ENCODE measurements at places on chromosomes 12 and 14. TPM values are rescaled to one million over a fixed set of nuclear protein-coding genes. Genes with fewer than 3 reads are reported as not detected.

DNA sequence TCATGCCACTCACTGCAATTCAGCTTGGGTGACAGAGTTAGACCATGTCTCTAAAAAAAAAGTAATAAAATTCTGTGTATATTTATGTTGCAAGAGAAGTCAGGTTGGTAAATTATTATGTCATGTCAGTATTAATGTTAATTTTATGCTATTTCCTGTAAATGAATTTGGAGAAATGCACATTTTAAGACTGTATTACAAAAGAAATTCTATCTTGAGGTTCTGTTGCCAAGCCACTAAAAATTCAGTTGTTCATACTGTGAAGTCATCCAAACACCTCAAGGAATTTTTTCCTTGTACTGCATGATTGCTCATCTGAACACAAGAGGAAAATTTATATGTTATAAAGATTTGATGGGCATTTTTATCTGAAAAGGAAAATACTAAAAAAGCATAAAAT is 23.3 kb upstream of the HMGA2 start:
- DNase-seq: no peak

DNA sequence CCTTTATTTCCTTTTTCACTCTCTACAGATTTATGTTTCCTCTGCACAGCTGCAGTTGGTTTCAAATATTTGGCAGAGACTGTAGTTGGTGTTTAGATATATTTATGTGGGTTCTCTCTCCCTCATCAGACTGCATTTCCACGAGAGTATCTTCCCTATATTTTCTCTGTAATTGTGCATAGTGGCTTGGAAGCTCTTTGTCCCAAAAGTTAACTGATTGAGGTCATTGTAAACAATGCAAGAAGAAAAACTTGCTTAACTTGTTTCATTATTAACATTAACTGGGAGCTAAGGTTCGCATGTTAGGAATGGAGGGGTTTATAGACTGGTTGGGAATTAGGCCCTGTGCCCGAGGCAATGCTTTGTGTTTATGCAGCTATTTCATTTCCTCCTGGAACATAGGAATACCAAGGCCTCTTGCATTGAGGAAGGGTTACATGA is 216.9 kb upstream of the HMGA2 start:
- no peak for DNase-seq

- no peak for DNase-seq
Observed at GRCh38 chr12:124506145-124506831, 61.1 kb downstream of the NCOR2 start.

TAS2R7 gene
- total RNA-seq: not detected

KRT8 gene
- total RNA-seq: 0.26 TPM

SLC6A15 gene
- total RNA-seq: not detected

DNA sequence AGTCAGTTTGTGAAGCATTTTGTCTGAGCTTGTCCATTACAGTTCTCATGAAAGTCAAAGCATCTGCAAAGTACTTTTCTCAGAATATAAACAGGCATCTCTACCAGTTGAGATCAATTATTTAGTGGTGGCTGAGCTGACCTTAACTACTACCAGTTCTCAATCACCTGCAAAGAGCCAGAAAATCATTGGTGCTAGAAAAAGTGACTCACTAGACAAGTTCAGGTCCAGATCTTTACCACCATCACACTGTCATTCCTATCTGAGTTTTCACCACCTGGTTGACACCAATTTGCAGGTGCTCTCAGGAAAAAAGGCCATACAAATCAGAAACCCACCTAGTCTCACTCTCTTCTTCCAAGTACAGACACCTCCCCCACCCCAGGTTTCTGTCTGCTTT is 33.3 kb downstream of the ITPR2 start:
- no peak for DNase-seq

GRCh38 chr14:68216079-68216478 is 396.5 kb downstream of the RAD51B start:
- no peak for DNase-seq

- no peak for DNase-seq
Observed at GRCh38 chr14:100599981-100600380, 12.8 kb upstream of the BEGAIN start.

DNA sequence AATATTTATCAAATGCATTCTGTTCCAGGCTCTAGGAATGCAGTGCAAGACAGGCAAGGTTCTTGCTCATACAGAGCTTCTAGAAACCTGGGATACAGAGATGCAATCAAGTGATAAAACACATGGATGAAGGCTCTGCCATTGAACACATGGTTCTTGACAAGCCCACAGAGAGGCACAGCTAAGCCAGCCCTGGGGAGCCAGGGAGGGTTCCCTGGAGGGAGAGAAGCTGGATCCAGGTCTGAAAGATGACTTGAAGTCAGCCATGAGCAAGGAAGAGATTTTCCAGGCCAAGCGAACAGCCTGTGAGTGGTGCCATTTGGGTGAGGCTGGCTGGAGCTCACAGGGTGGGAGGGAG is 66.2 kb downstream of the IRF2BPL start:
- peak; percentile 48 for DNase-seq

DNA sequence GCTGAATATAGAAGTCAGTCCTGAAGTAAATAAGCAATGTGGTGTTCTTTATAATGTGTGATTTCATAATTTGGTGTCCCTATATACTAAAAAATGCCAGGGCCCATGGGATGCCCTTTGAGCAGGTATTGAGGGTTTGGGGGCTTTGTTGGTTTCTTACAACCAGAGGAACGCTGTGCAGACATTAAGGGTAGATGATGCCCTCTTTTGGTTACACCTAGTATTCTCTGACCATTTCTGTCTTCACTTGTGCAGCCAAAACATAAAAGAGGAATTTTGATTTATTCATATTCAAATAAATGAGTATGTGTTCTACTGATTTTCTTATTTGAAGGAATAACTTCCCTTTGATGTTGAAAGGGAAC is 3.0 kb downstream of the LGR5 start:
- DNase-seq: no peak

- no peak for DNase-seq
Observed at GRCh38 chr12:2373307-2373706, 320.5 kb downstream of the CACNA1C start.

PTPRO gene
- total RNA-seq: 0.15 TPM

SERPINA9 gene
- total RNA-seq: not detected

DNA sequence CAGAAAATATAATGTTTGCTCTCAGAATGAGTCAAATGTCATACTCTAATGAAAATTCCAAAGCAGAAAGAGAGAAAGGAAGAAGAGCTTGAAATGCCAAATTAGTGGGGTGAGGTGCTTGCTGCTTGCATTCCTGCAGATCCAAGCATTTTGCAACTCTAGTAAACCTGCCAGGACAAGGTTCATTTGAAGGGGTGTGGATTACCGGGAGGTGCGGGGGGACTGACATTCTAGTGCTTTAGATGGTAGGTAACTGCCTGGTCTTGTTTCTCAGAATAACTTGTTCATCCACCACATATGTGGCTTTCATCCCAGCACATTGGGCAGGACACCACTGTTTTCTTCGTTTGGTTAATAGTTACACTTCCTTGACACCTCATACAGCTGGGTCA is 144.4 kb downstream of the AKAP6 start:
- no peak for DNase-seq

GRCh38 chr14:95260537-95261361 is 59.0 kb downstream of the CLMN start:
- DNase-seq: peak; percentile 45

GRCh38 chr12:123363740-123364531 is 711 bp downstream of the SBNO1 start:
- peak; percentile 58 for DNase-seq

NPAS3 gene
- total RNA-seq: not detected

DNA sequence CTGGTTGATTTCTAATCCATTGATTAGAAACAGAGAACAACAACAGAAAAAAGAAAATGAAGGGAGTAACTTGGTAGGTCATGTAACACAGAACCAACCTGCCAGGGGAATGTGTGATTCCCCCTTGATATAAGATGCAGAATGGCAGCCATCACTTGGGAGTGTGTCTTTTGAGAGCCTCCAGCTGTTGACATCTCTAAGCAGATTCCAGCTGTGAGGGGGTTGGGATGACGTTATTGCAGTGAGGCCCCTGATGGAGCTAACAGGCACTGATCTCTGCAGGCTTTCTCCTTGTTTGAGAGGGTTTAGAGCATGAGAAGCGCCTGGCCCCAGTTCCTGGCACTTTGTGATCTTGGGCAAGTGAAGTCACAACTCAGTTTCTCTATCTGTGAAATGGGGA is 124.9 kb downstream of the PELI2 start:
- DNase-seq: no peak

RILPL1 gene
- 1.5 TPM for total RNA-seq

- no peak for DNase-seq
Observed at GRCh38 chr12:68097386-68097785, 62.2 kb downstream of the IFNG start.

AKAP5 gene
- total RNA-seq: 8.8 TPM

DNA sequence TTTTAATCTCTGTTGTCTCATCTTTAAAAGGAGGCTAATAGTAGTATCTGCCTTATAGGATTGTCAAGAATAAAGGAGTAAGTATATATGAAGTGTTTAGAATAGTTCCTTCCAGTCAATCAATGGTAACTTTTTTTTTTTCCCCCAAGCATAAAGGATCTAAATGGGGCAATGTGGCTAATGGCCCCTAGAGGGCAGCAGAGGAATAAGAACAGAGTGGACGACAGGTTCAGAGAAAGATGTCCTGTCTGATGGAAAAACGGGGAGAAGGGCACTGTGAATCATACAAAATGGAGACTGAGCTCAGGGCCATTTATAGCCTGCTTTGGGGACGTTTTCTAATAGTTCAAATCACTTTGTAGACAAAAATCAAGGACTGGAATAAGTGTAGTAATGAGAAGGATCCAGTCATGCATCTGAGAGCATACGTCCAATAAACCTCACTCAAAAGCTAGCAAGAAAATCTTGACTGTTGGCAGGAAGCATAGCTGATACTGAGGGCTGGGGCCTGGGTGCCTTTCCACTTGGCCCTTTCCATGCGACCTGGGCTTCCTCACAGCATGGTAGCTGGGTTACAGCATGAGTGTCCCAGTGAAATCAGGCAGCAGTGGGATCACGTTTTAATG is 51.3 kb downstream of the IFNG-AS1 start:
- peak; percentile 82 for DNase-seq

DTX1 gene
- 0.35 TPM for total RNA-seq

DNA sequence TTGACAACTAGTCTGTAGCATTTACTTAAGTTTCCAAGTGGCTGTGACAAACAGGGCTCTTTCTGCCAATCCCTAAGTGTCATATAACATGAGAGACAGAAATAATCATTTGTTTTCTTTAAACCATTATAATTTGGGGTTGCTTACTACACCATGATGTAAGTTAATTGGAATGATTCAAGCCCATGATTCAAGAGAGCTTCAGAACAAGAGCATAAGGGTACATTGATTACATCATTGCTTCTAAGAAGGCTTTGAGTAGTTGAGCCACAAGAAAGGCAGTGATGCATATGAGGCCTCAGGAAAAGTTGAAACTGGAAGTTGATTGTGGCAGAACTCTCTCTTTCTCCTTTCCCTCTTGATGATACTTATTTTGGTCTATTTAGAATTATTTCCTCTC is 444.0 kb downstream of the CCER1 start:
- DNase-seq: no peak

GPD1 gene
- not detected for total RNA-seq
